Mucosa of descending colon (tissue), 3 donors: ENCODE measurements at places on chromosomes 16 and 17. TPM values are rescaled to one million over a fixed set of nuclear protein-coding genes. Genes with fewer than 3 reads are reported as not detected.

GRCh38 chr17:41664587-41665565, 23.8 kb upstream of the EIF1 start:
- DNase-seq, result peak; percentile 46

ATXN2L gene
- total RNA-seq, result 107 TPM

DNA sequence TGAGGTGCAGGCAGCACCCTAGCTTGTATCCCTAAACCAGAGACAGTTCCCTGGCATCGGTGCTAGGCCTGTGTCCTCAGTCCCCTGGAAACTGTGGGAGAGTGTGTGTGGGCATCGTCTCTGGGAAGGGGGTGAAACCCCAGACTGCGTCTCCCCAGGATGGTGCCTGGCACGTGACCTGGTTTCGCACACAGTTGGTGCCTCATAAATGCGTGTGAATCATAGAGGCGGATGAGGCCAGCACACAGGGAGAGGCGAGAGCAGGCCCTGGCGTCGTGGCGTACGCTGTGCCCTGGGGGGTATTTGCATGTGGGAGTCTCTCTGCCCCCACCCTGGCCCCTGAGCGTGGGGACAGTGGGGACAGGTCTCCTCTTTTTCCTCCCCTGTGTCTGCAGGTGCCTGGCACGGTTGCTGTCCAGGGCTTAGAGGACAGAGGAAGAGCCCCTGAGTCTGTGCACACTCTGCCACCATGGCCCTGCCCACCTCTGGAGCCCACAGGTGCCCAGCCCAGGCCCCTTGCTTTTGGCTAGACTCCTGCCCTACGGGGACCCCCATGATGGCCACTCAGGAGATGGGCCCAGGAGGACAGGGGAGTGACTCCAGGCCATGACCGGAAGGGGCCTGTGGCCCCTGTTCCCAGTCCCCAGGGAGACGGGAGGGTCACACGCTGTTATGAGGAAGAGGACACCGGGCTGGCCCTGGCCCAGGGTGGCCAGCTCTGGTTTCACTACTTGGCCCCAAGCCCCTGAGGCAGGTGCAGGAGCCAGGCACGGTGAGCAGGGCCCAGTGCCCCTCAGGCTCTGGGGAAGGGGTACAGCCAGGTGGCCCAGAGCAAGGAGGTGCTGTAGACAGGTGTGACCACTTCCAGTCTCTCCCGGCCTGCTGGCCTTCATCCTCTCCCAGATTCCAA, 1.3 kb upstream of the FSCN2 start:
- DNase-seq, result no peak

SSTR5 gene
- total RNA-seq, result not detected

KLHL11 gene
- total RNA-seq, result 7.6 TPM

DNA sequence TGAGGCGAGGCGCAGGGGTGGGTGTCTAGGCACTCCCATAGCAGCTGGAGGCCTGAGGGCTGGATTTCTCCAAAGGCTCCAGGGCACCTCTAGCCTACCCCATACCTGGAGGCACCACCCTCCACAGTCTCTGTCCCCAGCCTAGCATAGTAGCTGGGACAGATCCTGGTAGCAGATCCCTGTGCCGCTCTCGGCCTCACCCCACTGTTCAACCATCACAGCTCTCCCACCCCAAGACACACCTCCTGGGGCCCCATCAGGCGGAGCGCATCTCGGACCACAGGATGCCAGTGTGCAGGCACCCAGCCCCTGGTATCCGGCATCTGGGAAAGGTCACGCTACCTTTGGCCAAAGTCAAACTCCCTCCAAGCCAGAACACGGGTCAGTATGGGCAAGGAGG, 7.1 kb downstream of the BTBD17 start:
- no peak for DNase-seq

TMEM100 gene
- 14.2 TPM for total RNA-seq

- no peak for DNase-seq
Measured at GRCh38 chr16:82773018-82773417, 146.2 kb downstream of the CDH13 start.

DNA sequence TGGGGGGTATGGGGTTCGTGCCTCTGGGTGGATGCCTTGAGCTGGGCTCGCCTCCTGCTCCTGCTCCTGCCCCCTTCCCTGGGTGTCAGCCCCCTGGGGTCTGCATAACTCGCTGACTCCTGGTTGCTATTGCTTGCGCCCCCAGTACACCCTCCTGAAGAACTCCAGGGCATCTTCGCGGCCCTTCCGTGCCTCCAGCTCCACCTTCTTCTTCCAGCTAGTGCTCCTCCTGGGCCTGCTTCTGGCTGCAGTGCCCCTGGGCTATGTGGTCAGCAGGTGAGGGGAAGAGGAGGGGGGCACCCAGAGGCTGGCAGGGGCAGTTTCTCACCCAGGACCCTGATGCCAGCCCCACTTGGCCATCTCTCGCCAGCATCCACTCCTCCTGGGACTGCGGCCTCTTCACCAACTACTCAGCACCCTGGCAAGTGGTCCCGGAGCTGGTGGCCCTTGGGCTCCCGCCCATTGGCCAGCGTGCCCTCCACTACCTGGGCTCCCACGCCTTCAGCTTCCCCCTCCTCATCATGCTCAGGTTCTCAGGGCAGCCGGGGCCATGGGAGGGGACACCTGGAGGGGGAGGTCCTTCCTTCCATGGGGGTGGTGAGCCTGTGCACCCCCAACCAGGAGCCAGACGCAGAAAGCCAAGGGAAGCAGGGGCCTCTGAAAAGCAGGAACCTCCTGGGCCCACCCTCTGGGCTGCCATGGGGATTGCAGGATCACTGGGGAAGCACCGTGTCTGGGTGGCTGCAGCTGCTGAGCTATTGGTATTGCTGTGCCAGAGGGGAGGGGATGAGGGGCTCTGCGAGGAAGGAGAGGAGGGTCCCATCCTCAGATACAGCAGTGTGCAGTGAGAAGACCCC, 7.8 kb upstream of the C17orf99 start:
- no peak for DNase-seq

DNA sequence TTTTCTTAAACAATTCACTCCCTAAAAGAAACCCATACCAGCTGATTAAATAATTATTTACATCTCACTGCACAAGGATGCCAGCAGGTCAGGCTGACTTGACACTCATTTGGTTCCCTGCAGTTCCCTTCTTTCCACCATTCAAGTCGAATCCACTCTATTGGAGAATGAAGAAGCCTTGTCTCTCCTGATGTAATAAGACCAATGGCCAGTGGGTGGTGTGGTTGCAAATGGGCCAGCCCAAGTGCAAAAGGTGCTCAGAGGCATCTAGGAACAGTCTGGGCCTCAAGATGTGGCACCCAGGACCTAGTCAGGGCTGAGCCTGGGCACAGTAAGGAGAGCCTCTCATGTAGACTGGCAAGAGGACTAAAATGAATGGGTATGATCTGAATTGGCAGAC, 9.3 kb downstream of the C16orf78 start:
- no peak for DNase-seq

- DNase-seq, result no peak
Measured at GRCh38 chr16:87881324-87882200, 12.3 kb upstream of the SLC7A5 start.
